ENCODE measurements at places on chromosomes 5 and 9. TPM values are rescaled to one million over a fixed set of nuclear protein-coding genes. Genes with fewer than 3 reads are reported as not detected.

Gene SURF6
- total RNA-seq = 31.6 TPM

Gene IL4
- total RNA-seq = not detected

Gene CACFD1
- 27.0 TPM for total RNA-seq

Gene CRB2
- 0.34 TPM for total RNA-seq

Gene PRR16
- total RNA-seq = not detected

Gene RALGDS
- 18.7 TPM for total RNA-seq

Gene FOXD4L6
- not detected for total RNA-seq

Gene OLFML2A
- total RNA-seq = 1.1 TPM

Gene SPINK4
- total RNA-seq = 2.1 TPM

Gene CDH9
- total RNA-seq = not detected

DNA sequence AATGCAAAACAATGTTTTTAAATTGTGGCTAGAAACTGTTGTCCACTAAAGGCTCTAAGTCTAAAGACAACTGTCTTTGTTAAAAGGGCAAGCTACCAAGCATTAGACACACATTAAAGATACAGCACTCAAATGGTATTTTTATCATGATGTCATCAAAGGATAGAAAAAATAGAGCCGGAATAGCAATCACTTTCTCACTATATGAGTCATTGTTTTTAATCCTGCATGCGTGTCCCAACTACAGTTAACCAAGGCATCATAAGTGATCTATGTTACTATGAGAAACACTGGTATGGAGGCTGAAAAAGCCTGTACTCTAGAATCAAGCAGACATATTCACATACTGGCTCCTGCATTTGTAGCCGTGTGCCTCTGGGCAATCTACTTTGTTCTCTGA lies 1.9 kb upstream of the PJA2 start:
- no peaks in the 10 kb centered on the region for H3K36me3 ChIP-seq
- DNase-seq = no peak
- no peak overlapping the region for H3K27ac ChIP-seq

GRCh38 chr9:104772714-104773510 lies 9.0 kb downstream of the NIPSNAP3B start:
- H3K4me3 ChIP-seq = no peak overlapping the region
- no peak for DNase-seq
- H3K36me3 ChIP-seq = no peaks in the 10 kb centered on the region
- no peaks in the 10 kb centered on the region for H3K4me1 ChIP-seq

DNA sequence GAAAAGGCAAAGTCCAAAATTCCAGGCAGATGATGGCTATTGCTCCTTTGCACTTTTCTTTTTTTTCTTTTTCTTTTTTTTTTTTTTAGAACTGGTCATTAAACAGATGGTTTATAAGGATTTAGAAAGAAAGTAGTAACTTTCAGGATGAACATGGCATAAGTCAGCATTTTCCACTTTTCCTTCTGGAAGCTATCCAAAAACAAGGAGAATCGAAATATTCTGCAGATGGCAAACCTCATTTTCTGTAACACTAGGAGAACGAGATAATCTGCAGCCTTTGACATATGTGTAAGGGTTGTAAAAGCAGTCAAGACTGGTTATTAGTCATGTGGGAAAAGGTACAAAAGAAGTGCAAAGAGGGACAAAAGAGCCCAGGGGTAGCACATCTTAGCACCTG lies 69.1 kb upstream of the PUM3 start:
- no peaks in the 10 kb centered on the region for H3K27me3 ChIP-seq
- no peak for DNase-seq
- H3K36me3 ChIP-seq = no peaks in the 10 kb centered on the region
- H3K4me3 ChIP-seq = no peak overlapping the region
- no peaks in the 10 kb centered on the region for H3K4me1 ChIP-seq

- no peak overlapping the region for H3K4me3 ChIP-seq
- no peak overlapping the region for H3K27ac ChIP-seq
- peaks cover 3% of the 10 kb centered on the region for H3K4me1 ChIP-seq
These were observed 96.6 kb downstream of the MAN2A1 start for GRCh38 chr5:109786206-109786855.

DNA sequence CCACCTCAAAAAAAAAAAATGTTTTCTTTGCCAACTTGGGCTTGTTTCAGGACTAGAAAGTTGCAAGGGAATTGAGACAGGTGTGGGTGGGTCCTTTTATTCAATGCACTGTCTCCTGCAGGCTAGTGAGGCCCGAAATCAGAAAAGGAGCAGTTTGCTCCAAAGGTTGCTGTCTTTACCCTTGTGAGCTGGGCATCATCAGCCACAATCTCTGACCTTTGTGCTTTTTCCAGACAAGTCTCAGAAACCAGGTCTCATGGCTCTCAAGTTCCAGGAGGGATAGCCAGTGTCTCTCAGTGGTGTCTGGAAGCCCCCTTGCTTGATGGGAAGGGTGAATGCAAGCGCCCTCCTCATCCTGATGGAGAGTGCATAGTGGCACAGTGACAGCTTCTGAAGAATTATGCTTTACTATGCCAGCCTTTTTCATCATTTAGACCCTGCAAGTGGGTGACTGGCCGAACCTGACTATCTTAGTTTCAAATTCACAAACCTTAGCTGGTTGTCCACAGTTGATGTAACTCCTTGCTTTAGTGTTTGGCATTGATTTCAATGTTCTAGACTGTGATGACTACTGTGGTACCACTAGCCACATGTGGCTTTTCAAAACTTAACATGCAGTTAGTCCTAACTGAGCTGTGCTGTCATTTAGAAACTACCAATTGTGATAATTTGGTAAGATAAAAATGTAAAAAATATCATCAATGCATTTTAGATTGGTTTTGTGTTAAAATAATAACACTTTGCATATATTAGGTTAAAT lies 468.6 kb downstream of the GADD45G start:
- no peaks in the 10 kb centered on the region for H3K36me3 ChIP-seq
- no peaks in the 10 kb centered on the region for H3K4me1 ChIP-seq
- no peaks in the 10 kb centered on the region for H3K27me3 ChIP-seq
- no peak overlapping the region for H3K27ac ChIP-seq
- no peak for DNase-seq

GRCh38 chr9:136222166-136222905 lies 17.4 kb upstream of the LHX3 start:
- no peak overlapping the region for H3K4me3 ChIP-seq
- H3K4me1 ChIP-seq = no peaks in the 10 kb centered on the region
- peaks cover 8% of the 10 kb centered on the region for H3K36me3 ChIP-seq
- H3K27me3 ChIP-seq = no peaks in the 10 kb centered on the region

GRCh38 chr5:28369418-28369817 lies 1331.0 kb upstream of the CDH9 start:
- no peak overlapping the region for H3K4me3 ChIP-seq
- no peak for DNase-seq
- peaks cover 7% of the 10 kb centered on the region for H3K4me1 ChIP-seq
- no peaks in the 10 kb centered on the region for H3K36me3 ChIP-seq

DNA sequence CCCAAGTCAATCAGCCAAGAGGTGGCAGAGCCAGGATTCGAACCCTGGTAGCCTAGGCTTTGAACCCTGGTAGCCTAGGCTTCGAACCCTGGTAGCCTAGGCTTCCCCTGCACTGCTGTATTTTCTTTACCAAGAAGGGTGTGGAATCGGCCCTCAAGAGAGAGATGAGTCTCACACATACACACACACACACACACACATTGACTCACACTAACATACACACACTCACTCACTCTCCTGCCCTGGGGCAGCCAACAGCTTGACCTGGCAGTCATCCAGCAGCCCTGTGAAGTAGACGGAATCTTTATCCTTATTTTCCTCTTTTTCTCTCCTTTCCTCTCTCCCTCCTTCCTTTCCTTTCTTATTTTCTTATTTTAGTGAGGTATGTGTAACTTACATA lies 55.4 kb upstream of the RPL26L1 start:
- DNase-seq = no peak
- no peak overlapping the region for H3K4me3 ChIP-seq
- H3K36me3 ChIP-seq = peaks cover 2% of the 10 kb centered on the region
- peaks cover 60% of the 10 kb centered on the region for H3K4me1 ChIP-seq

DNA sequence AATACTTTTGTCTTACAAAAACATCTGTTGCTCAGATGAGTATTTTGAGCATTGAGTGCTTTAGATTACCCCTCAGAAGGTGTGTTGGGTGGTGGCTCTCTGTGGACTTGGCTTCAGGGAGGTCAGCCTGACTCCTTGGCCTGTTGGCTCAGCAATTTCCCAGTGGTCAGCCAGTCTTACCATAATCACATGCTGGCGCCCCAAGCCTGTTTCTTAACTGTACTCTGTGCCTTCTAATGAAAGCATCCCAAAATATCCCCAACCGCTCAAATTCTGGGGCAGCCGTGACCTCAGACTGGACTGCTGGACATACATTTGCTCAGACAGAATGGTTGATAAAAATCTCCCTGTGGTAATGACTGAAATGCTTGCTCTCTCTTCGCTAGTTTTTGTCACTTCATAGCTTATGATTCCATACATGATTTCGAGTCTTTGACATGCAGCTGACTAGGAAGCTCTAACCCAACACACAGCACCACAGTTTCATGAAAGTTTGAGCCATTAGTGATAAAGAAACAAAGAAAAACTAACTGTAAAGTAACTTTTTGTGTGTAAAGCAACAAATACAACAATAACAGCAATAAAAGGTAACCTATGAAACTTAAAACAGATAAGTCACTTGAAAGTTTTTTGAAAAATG lies 562.2 kb upstream of the MEF2C start:
- no peak overlapping the region for H3K4me3 ChIP-seq
- H3K27ac ChIP-seq = no peak overlapping the region
- no peak for DNase-seq
- no peaks in the 10 kb centered on the region for H3K4me1 ChIP-seq

GRCh38 chr9:69332067-69332685 lies 7.2 kb downstream of the ENTREP1 start:
- no peak overlapping the region for H3K4me3 ChIP-seq
- H3K4me1 ChIP-seq = no peaks in the 10 kb centered on the region
- H3K36me3 ChIP-seq = no peaks in the 10 kb centered on the region
- no peak for DNase-seq
- no peaks in the 10 kb centered on the region for H3K27me3 ChIP-seq

DNA sequence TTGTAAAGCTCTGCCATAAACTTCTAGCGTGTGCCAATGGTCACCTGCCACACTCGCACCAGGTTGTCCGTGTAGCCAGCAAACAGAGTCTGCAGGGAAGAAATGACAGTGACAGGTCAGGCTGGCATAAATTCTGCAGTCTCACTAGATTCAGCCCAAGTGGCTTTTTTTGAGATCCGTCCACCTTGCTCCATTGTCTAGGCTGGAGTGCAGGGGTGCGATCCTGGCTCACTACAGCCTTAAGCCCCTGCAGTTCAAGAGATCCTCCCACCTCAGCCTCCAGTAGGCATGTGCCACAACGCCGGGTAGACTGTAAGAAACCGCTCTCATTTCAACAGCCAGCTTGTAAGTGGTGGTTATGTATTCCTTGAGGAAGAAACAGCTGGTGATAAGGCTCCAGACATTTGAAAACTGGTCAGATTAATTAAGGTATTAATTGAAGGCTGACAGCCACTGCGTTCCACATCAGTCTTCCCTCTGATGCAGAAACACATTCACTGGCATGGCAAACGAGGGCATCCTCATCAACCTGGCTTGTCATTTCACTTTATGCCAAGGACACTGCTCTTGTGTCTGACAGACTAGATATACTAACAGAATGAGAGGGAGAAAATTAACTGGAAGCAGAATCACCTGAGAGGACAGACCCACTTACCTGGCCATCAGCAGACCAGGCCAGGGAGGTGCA lies 6.6 kb downstream of the RACK1 start:
- no peak overlapping the region for H3K27ac ChIP-seq
- no peaks in the 10 kb centered on the region for H3K27me3 ChIP-seq
- peaks cover 7% of the 10 kb centered on the region for H3K4me1 ChIP-seq
- H3K36me3 ChIP-seq = peaks cover 28% of the 10 kb centered on the region
- DNase-seq = no peak

GRCh38 chr5:156155598-156155997 lies 171.4 kb upstream of the SGCD start:
- no peaks in the 10 kb centered on the region for H3K36me3 ChIP-seq
- H3K4me3 ChIP-seq = no peak overlapping the region
- DNase-seq = peak; percentile 3

DNA sequence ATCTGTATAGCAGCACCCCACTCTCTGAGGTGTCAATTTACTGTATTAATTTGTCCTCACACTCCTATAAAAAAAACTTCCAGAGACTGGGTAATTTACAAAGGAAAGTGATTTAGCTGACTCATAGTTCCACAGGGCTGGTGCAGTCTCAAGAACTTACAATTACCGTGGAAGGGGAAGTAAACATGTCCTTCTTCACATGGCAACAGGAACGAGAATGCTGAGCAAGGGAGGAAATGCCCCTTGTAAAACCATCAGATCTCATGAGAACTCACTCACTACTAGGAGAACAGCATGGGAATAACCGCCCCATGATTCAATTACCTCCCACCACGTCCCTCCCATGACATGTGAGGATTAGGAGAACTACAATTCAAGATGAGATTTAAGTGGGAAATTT lies 602.6 kb downstream of the MTRR start:
- DNase-seq = no peak
- H3K36me3 ChIP-seq = no peaks in the 10 kb centered on the region
- H3K4me3 ChIP-seq = no peak overlapping the region

DNA sequence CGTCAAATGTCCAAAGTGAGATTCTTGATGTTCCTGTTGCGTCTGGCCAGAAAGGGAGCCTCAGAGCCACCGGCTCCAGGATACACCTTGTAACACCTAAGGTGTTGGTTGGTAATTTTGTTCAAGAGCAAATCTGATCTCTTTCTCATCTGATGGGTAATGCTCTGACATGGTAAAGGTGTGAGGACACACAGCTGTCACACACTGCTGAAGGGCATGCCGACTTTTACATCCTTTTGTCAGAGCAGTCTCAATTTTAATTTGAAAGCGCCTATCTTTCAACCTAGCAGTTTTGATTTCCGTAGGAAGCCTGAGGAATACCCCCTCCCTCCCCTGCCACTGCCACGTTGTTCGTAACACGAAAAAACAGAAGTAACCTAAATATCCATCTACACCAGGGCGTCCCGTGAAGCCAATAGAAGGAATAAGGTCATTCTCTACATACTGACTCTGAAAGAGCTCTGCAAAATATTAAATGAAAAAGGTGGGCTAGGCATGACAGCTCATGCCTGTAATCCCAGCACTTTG lies 57.4 kb downstream of the TSTD2 start:
- H3K27me3 ChIP-seq = no peaks in the 10 kb centered on the region
- no peaks in the 10 kb centered on the region for H3K36me3 ChIP-seq
- H3K27ac ChIP-seq = no peak overlapping the region

DNA sequence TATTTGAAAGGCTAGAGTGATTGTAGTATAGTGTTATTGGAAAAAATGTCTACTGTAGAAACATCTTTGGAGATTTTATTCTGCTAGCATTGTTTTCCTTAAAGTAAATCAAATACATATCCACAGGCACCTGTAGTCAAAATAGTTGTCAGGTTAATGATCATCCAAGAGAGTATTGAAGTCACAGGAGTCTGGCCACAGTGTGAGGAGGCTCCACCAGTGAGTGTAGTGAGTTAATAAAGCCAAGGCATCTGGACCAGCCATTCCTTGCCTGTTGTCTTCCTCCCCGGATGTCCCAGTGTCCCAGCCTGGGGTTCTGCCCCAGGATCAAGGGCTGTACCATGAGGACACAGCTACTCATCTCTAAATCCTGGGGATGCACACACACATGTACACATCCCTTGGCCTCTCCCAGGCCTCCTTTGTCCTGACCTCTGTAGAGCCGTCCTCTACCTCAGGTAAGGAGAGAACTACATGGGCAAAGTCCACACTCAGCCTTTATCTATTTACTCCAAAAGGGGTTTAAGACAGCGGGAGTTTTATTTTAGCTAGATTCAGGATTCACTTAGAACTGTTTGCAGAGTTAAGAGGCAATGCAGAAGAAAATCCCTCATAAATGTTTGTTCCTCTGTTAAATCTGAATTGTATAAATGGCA lies 3.7 kb downstream of the PIK3R1 start:
- peak; percentile 8 for DNase-seq
- no peak overlapping the region for H3K27ac ChIP-seq
- peaks cover 24% of the 10 kb centered on the region for H3K4me1 ChIP-seq
- H3K36me3 ChIP-seq = no peaks in the 10 kb centered on the region
